ENCODE measurements at places on chromosomes 12 and 14.
A peak's percentile ranks its signal among the peaks of the same experiment; 100 is the strongest.

DNA sequence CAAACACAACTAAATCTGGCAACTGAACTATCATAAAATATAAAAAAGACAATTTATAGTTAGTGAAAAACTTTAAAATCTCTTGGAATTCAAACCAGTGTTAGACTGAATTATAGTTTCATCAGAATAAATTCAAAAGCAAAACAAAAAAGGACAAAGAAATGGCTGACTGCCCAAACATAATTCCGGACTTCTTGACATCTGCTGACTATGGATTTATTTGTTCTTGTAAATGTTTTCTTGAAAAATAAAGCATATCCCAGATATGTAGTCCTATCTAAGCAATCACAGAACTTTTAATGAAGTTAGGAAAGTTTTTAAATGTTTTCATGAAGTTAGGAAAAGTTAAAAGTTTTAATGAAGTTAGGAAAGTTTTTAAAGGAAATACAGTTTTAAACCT is 45.8 kb upstream of the CNTN1 start:
- DNase-seq = no peak

GRCh38 chr12:92234533-92234932 is 88.9 kb upstream of the BTG1 start:
- DNase-seq = no peak

GRCh38 chr14:72523424-72524294 is 370.2 kb downstream of the DPF3 start:
- no peak for DNase-seq

- DNase-seq = no peak
Measured at GRCh38 chr12:26599096-26599695, 233.8 kb downstream of the ITPR2 start.

DNA sequence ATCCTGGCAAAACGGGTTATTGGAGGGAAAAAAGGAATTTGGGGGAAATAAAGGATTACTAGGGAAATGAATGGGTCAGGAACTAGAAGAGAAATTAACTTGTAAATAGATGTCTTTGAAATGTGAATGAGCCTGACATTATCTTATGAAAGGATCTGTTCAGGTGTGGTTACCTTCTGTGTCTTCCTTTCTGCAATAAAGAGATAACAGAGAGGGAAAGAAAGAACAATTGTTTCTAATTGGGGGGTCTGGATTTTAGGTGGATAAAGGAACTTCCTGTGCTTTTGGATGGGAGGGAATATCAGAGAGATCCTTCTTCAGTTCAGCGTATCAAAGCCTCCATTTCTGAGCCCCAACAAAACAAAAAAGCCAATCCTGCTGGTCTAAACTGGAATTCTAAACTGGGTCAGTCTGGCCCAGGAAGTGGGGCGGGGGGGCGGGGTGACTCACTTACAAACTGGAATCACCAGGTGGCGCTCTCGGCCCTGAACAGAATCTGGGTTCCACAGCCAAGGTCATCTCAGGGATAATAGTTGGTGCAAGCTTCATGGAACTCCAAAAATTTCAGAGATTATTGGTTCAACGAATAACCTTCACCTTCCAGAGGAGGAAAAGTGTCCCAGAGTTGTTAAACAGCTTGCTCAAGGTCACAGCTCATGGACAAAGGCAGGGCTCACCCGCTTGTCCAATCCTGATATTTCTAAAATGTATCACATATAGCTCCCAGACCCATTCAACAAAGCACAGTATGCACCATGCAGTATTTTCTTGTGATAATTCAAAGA is 15.2 kb upstream of the PEBP1 start:
- DNase-seq = peak; percentile 79

DNA sequence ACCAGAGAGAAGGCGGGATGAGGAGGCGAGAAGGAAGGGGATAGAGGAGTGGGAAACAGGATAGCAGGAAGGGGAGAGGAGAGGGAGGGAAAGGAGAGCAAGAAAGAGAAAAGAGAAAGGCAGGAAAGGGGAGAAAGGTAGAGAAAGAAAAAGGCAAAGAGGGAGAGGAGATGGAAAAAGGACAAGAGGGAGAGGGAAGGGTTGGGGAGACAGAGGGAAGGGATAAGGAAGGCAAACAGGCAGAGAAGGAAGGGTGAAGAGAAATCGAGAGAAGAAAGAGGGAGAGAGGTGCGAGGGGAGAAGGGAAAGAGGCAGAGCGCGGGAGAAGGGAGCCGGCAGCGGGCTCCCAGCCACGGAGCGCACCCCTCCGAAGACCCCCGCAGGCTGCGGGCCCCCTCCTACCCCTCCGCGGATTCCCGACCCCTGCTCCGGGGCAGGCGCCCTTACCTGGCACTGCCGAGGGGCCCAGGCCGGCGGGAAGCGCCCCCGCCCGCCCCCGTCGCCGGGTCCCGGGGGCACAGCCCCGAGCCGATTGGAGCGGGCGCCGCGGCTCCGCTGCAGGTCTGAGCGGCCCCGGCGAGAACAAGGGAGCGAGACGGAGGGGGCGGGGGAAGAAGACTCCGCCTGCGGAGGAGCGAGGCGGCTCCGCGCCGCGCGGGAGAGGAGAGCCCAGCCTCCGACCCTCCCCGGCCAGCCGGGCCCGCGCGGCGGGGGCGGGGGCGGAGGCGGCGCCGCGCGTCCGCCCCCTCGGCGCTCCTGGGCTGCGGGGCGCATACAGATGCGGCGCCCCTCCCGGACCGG is at the start of gene CDH24:
Gene CDH24 (minus strand): TSS at position 565 of the 801 bp plus-strand sequence. CDS start 1,787 bp downstream, outside the sequence.
- DNase-seq = no peak

- DNase-seq = no peak
Measured at GRCh38 chr14:102518063-102518648, 8.6 kb upstream of the ANKRD9 start.

DNA sequence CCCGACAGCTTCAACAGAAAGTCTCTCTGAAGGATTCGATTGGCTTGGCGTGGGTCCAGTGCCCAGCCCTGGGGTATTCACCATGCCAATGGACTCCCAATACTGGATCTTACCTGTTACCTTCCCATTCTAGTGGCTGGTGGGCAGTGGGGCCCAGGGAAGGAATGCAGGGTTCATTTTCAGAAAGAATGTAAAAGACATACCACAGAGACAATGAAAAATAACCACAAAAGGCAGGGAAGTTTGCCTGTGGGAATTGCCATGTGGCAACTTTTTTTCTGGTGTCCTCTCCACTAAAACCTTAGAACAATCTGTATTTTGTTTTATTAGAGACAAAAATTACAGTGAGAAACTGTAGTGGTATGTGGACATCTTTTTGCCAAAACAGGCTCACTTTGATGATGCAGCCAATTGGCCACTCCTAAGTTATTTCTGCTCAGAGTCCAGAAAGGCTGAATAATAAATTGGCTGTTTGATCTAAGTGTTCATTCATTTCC is 55.2 kb downstream of the PTGER2 start:
- DNase-seq = no peak

- DNase-seq = no peak
Measured at GRCh38 chr14:74838166-74838565, 37.8 kb downstream of the PROX2 start.

DNA sequence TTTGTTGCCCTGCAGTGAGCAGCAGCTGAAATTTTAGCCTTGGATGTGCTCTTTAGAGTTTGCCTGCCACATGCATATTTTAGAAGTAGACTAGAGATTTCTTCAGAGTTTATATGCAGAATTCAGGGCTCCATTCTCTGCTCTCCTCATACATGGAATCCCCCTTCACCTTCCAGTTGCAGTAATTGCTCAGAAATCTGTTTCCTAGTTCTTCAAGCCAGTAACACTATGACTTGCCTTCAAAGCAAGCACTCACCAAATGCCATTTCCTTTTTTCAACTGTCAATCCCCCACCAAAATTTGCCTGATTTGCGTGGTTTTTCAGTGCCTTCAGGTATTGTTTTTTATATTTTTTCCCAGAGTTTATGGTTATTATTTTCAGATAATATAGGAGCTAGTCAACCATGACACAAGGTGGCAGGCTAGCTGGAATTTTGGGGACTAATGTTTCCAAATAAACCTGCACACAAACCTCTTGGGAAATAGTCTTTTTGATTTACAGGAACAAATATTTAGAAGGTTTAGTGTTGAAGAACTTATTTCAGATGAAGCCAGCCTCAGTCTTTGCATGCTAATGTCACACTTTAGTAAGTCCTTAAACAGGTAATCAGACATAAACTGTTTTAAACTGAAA is 79.2 kb downstream of the ASCL1 start:
- DNase-seq = no peak

DNA sequence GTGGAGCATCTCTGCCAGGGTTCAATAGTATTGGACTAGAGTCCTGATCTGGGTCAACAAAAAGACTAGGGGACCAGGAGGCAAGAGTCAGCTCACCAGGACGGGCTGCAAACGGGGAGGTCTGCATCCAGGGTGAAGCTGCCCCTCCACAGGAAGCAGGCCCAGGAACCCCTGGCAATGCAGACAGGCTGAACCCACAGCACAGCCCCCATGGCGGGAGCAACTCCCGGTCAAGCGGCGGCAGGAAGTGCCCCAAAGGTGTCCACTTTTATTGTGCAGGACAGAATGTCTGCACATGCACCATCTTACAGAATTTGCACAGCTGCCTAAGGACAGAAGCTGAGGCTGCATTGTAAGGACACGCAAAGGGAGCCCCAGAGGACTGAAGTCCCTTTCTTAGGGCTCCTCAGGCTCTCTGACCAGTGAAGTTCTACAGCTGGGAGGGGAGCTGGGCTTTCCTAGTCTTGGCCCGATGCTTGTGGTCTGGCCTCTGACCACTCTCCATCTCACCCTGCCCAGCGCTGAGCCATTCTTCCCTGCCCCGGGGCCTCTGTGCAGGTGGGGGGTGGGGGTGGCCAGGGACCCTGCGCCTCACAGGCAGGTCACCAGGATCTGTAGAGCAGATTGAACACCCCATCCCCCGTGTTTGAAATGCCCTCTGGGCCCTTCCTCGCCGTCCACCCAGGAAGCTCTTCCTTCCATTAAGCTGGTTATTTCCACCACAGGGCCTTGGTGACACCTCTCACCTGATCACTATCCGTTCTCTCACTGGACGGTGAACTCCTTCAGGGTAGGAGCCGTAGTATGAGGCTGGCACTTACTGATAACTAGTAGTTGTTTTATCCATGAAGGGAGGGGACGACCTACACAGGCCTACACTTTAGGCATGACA is 75.9 kb downstream of the NINJ2 start:
- DNase-seq = no peak

GRCh38 chr14:99517643-99518381 is 36.6 kb downstream of the CCNK start:
- DNase-seq = peak; percentile 24

DNA sequence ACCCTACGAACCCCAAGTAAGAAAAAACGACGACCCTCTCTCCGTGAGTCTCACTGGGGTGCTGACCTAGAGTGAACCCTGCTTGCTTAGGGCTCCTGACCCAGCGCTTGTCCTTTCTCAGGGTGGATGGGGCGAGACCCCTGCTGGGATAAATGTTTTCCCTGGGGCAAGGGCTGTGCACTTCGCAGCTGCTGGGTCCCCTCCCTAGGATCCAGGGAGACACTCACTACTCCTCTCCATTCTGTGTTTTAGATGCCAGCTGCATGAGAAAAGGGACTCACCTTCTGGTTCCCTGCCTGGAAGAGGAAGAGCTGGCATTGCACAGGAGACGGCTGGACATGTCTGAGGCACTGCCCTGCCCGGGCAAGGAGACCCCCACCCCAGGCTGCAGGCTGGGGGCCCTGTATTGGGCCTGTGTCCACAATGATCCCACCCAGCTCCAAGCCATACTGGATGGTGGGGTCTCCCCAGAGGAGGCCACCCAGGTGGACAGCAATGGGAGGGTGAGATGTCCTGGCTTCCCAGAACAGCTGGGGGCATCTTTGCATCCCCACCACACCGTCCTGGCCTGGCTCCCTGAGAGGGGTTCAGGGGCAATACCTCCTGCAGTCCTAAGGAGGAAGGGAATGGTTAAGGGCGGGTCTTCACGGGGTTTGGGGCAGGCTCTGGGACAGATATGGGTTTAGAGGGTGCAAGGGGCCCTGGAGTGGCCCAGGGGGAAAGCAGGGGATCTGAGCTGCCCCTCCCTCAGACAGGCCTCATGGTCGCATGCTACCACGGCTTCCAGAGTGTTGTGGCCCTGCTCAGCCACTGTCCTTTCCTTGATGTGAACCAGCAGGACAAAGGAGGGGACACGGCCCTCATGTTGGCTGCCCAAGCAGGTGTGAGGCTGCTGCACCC is 663 bp downstream of the ANKRD33 start:
- DNase-seq = no peak

- peak; percentile 47 for DNase-seq
Measured at GRCh38 chr12:47079981-47080724, 394 bp upstream of the AMIGO2 start.

DNA sequence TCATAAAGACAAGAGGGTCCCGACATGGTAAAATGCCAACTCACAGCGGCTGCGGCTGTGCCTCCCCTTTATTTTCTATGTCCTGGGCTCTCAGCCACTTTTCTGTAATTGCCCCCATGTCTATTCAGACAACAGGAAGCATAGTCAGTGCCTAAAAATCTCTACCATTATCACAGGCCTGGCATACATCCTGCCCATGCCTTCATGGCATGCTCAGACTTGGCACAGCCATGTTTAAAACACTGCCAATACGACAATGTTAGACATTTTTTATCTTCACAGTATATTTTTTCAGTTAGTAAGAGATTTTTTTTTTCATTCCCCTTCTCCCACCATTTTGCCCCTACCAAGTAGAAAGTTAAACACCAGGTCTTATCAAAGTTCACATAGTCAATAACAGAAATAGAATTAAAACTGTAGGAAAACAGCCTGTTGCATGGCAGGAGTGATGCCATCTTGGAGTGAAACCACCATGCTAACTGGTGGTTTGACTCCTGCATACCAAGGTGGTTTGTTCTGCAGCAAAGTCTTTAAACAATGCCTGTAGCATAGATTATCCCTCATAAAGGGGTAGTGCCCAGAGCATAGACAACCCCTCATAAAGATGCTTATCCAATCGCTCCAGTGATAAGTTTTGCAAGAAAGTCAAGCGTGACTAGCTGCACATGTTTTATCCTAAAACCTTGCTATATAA is 18.9 kb upstream of the CERS5 start:
- no peak for DNase-seq

DNA sequence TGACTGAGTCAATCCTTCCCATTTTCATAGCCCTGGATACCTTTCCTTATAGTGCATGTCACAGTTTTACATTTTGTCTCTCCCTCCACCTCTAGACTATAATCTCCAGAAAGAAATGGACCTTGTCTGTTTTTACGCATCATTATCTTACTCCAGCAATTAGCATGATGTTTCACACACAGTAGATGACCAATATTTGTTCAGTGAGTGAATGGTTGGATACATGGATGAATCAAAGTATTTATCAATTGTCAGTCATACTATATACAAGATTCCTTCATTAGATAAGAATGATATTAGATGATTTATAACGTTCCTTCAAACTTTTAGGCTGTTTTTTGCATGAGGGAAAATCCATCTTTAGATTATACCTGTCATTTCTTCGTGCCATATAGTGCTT is 61.1 kb downstream of the PTHLH start:
- DNase-seq = no peak

- no peak for DNase-seq
Measured at GRCh38 chr12:6635375-6635855, 344 bp downstream of the LPAR5 start.

GRCh38 chr12:111557271-111558106 is 41.6 kb downstream of the ATXN2 start:
- no peak for DNase-seq

- DNase-seq = no peak
Measured at GRCh38 chr12:116434155-116435011, 124.8 kb upstream of the MAP1LC3B2 start.

- DNase-seq = no peak
Measured at GRCh38 chr14:99244941-99245563, 26.9 kb downstream of the BCL11B start.

Data from dorsolateral prefrontal cortex (tissue), 122 donors.